ENCODE measurements at places on chromosomes 6 and 20.

GRCh38 chr6:156718647-156719394 is 58.4 kb upstream of the ARID1B start:
- no peak for DNase-seq

GRCh38 chr6:15500078-15500740 is 162.6 kb downstream of the DTNBP1 start:
- DNase-seq: no peak

- DNase-seq: no peak
Observed at GRCh38 chr20:32326504-32326845, 31.7 kb upstream of the ASXL1 start.

DNA sequence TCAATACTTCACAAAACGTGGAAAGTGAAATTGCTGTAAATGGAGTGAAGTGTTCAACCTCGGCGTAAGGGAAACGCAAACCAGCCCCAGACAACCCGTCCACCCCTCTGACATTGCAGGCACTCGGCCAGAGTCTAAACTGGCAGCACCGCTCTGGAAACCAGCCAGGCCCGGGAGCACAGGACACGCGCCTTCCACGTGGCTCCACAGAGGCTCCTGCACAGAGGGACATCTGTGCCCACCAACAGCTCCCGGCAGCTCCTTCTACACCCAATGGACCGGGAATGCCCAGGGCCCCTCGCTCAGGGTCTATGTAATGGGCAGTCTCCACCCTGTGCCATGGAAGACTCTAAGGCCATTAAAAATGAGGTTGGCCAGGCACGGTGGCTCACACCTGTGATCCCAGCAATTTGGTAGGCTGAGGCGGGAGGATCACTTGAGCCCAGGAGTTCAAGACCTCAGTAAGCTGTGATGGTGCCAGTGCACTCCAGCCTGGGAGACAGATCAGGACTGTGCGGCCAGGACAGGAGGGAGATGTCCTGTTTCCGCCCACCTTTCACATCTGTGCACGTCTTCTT is 3.4 kb upstream of the HELZ2 start:
- no peak for DNase-seq

DNA sequence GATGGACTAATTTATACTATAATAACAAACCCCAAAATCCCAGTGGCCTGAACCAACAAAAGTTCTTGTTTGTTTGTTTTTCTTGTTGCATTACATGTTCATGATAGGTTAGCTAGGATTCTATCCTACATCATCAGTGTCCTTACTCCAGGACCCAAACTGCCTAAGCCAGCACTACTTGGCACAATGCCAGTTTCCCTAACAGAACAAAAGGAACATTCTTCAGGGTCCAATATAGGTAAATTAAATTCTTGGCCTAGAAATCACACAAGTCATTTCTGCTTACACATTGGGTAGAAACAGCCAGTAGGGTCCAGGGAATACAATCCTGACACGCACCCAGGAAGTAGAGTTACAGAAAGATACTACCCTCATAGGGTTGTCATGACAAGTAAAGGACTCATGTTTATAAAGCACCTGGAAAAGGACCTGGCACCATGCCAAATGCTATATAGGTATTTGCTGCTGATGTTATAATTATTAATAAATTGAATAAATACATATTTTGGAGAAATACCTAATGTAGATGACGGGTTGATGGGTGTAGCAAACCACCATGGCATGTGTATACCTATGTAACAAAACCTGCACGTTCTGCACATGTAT is 38.8 kb downstream of the RCAN2 start:
- DNase-seq: no peak
